T-cell (primary cell): ENCODE measurements at places on chromosomes 6 and 20.

DNA sequence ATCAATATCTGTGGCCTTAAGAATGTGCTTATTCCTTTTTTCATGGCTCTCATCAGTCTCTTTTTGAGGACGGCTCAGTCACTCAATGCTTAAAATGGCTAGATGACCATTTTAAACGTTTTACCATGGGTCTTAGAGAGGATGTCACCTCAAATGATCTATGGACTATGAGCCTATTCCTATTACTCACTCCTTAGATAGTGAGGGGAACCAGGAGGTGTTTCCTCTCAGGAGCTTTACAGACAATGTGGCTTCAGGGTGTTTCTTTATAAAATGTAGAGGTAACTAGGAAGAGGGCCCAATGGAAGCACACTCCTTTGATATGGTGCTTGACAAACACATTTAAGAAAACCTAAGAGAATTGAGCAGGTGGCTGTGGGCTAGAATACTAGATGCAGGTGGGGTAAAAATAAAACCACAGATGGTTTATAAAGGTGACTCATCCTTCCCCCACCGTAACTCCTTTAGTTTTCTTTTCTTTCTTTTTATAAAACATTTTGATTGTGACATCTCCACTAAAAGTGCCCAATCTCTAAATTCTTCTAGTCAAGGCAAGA lies 1.5 kb upstream of the TMEM200A start:
- DNase-seq, result no peak

DNA sequence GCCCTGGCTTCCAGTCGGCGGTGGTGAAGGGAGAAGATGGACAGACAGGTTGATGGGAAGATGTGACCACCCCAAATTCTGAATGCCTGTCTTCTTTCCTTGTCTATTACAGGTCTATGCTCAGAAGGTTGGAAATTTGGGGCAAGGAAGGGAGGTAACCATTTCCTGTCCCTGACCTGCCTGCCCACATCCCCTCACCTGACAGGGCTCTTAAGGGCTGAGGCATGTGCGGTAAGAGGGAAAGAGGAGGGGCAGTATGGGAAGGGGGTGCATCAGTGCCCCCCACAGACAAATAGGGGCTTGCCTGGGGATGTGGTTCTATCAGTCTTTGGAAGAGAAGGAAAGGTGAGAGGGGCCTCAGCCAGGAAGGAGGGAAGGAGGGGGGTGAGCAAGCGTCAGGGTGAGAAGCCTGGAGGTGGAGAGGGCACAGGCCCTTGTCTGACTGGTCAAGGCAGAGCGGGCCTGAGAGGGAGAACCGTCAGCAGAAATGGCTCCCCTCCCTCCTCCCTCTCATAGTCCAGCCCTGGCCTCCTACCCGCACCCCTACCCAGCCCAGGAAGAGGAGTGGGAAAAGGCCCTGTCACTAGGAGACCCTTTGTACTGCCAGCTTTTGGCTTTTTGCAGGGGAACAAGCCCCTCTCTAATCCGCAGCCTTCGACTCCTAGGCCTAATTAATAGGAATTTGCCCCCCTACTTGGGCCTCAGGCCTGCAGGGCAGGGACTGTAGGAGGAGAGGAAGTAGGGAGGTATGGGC lies 104.4 kb upstream of the FOXP4 start:
- no peak for DNase-seq

- no peak for DNase-seq
Observed at GRCh38 chr6:103687430-103687829, 1172.3 kb downstream of the HACE1 start.

DNA sequence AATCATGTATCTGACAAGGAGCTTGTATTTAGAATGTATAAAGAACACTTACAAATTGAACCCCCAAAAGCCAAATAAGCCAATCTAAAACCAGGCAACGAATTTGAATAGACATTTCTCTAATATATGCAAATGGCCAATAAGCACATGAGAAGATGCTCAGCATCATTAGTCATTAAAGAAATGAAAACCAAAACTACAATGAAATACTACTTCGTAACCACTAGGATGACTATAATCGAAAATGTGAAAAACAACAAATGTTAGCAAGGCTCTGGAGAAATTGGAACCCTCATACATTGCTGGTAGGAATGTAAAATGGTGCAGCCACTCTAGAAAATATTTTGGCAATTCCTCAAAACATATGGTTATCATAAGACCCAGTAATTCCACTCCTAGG lies 105.8 kb upstream of the TOP1 start:
- DNase-seq, result no peak

DNA sequence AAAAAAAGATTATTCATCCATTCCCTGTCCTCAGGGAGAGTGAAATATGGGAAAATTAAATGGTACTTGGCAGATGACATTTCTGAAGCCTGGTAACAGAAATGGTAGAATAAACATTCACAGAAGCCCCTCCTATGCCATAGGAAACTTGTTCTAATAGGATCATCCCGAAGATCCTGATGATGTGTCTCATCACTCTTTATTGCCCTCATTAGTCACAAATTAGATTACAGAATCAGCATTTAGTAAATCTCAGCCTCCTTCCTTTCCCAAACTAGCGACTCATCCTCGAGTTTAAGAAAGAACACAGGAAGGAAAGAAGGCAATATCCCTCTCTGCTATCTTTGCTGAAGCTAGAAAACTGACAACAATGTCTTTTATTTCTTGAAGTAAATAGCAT lies 154.4 kb downstream of the TMEM200A start:
- no peak for DNase-seq

GRCh38 chr20:41367393-41367695 lies 726 bp upstream of the EMILIN3 start:
- no peak for DNase-seq

GRCh38 chr6:29552512-29553051 lies 7.0 kb downstream of the UBD start:
- DNase-seq, result peak; percentile 4

- DNase-seq, result no peak
Observed at GRCh38 chr6:44224965-44225305, 1.5 kb downstream of the SLC29A1 start.

DNA sequence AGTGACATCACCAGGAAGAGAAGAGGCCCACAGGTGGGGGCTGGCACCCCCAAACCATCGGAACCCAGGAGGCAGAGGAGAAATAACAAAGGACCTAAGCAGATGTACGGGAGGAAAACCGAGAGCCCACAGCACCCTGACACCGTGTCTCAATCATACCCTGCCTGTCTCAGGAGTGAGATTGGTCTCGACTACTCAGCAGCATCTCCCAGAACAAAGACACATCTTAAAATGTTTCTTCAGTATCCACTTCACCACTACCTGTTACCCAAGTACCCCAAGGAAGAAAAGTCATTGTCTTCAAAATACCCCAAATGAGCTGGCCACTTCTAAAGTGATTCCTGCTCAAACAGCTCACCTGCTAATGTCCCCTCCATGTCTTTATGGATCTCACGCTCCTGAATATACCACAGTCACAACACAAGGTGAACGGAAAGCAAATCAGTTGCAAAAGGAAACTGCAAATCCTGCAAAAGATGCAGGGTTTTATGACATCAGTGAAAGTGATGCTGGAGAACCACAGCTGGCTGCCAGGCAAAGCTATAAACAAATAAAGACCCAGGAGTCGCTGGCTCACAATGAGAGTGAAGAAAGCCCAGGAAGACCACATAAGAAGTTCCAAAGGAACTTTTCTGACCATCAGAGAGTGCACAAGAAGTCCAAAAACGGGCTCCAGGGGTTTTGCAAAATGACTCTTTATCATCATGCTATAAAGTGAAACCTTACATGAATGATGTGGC lies 44.1 kb downstream of the PREX1 start:
- DNase-seq, result peak; percentile 44

DNA sequence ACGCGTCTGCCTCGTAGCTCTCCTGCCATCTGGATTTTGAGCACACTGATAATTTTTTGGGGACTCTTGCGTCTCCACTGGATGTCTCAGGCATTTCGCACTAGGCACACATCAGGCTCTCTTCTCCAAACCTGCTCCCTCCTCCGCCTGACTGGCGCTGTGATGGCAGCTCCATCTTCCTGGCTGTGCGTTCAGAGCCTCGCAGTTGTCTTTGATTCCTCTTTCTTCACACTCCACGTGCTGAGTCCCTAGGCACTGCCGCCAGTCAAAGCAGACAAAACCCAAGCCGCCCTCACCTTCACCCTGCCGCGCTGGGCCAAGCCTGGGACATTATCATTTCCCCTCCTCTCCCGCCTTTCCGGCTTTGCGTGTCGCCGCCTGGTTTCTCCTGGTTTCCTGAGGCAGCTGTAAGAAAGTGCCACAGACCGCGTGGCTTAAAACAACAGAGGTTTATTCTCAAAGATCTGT lies 778 bp downstream of the PSMG4 start:
- no peak for DNase-seq

- no peak for DNase-seq
Observed at GRCh38 chr6:4176907-4177306, 41.5 kb upstream of the ECI2 start.

DNA sequence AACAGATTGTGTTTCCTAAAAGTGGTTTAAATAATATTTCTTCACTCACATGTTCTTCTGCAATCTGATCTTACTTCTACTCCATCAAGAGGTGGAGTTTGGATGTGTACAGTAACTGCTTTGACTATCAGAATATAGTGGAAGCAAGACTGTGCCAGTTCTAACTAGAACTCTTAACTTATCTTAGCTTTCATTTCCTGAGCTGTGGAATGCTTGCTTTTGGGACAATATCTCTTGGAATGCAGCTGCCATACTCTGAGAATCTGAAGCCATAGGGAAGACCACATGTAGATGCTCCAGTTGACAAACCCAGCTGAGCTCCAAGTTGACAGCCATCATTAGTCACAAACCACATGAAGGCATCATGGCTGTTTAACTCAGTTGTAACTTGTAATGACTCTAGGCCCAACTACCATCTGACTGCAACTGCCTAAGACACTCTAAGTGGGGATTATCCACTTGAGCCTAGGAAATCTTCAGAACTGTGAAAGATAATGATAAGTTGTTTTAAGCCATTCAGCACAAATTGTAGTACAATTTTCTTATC lies 40.8 kb upstream of the MAN1A1 start:
- no peak for DNase-seq

GRCh38 chr20:51562332-51563173 lies 20.0 kb upstream of the NFATC2 start:
- no peak for DNase-seq

- DNase-seq, result no peak
Observed at GRCh38 chr6:15343490-15344191, 97.8 kb downstream of the JARID2 start.

- no peak for DNase-seq
Observed at GRCh38 chr6:158962371-158962770, 37.6 kb downstream of the RSPH3 start.

- no peak for DNase-seq
Observed at GRCh38 chr6:38215225-38215624, 395.7 kb downstream of the ZFAND3 start.
